C1 segment of cervical spinal cord (tissue), 14 donors: ENCODE measurements at places on chromosomes 2 and 18.

DNA sequence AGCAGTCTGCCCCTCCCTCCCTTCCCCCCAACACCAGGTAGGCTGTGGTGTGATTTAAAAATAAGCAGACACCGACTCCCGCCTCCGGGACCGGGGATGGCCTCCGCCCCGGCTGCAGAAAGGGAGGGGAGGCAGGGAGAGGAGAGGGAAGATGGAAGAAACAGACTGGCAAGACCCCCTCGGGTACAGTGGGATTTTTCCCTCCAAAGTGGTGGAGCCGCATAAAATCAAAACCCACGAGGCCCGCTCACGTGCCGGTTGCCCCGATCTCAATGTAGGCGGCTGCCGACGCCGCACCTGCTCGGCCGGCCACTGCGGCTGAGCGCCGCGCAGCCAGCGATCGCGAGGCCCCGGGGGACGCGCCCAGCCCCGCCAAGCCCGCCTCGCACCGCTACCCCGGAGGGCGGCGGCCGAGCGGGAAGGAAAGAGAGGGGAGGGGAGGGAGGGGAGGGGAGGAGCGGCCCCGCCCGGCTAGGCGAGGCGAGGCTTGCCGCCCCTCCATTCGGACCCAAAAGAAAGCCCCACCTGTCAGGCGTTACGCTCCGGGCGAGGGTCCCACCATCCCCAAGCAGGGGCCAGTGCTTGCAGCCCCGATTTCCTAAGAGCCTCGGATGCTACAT lies 811 bp downstream of the ADD2 start:
- no peak for DNase-seq

GRCh38 chr2:181779288-181780021 lies 99.1 kb upstream of the NEUROD1 start:
- DNase-seq: no peak

GRCh38 chr2:73053316-73054114 lies 18.0 kb downstream of the SFXN5 start:
- DNase-seq: no peak

DNA sequence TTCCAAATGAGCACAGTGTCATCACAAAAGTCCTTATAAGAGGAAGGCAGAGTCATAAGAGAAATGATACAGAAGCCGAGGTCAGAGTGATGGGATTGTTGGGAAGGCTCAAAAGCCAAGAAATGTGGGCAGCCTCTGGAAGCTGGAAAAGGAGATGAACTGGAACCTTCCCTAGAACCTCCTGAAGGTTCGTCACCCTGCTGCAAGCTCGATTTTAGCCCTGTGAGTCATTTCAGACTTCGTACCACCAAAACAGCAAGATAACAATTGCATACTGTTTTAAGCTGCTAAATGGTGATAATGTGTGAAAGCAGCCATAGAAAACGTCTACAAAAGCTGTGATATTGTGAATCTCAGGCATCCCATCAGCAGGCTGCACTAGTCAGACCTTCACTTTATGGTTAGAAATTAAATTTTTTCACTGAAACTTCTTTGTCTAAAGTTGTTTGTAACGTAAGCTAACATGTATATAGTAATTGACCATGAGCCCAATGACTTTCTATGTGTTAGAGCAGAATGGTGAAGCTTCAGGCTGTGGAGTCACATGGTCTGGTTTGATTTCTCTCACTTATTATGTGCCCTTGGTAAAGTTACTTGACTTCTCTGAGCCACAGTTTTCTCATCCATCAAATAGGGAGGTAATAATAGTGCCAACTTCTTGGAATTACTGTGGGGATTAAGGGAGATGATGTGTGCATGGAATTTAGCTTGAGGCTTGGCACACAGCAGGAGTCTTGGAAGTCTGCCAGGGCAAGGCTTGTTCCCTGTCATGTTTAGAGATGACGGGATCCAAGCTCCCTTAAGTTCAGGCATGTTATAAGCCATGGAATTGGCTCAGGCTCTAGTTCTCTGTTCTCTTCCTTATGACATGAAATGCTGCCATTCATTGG lies 132.0 kb upstream of the CCDC195 start:
- no peak for DNase-seq

- DNase-seq: no peak
Observed at GRCh38 chr2:217625557-217626169, 377.1 kb downstream of the TNS1 start.

DNA sequence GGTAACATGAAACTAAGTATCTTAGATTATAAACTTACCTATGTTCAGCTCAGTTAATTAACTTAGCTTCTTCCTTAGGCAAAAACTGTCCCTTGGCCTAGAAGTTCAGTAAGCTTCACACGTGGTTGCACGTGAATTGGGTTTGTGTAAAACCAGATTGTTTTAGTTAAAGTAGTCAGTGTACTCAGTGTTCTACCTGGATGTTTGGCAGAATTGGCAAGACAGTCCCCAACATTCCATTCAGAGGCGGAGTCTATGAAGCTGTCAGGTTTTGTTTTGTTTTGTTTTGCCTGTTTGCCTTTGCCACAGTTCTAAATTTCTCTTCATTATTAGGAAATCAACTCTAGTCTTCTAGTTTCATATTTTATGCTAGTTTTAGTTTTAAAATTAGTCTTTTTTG lies 105.3 kb upstream of the ZEB2 start:
- DNase-seq: no peak

- no peak for DNase-seq
Observed at GRCh38 chr18:8499810-8500675, 109.2 kb upstream of the RAB12 start.

- DNase-seq: no peak
Observed at GRCh38 chr2:180669016-180669415, 311.4 kb upstream of the UBE2E3 start.

GRCh38 chr2:85134896-85135659 lies 1.9 kb downstream of the TCF7L1 start:
- no peak for DNase-seq

GRCh38 chr18:74453642-74454198 lies 3.4 kb downstream of the DIPK1C start:
- DNase-seq: no peak

- DNase-seq: no peak
Observed at GRCh38 chr2:233350708-233351107, 3.6 kb upstream of the DGKD start.

- no peak for DNase-seq
Observed at GRCh38 chr2:74895001-74895400, 61.1 kb downstream of the HK2 start.

DNA sequence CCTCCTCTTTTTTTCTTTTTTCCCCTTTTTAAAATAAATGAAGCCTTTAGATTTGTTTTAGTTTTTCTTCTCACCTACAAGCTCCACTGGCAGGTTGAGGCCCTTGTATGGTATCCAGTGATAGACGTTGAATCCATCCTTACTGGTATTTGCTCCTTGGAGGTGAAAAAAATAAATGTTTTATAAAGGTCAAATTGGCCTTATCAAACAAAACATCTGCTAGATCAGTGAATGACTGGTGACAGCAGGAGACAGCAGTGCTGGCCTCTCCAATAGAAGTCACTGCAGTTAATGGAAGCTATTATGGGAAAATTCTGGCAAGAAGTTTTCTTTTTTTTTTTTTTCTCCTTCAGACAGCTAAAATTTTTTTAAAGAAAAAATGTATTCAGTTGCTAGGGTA lies 12.6 kb upstream of the SP9 start:
- no peak for DNase-seq

DNA sequence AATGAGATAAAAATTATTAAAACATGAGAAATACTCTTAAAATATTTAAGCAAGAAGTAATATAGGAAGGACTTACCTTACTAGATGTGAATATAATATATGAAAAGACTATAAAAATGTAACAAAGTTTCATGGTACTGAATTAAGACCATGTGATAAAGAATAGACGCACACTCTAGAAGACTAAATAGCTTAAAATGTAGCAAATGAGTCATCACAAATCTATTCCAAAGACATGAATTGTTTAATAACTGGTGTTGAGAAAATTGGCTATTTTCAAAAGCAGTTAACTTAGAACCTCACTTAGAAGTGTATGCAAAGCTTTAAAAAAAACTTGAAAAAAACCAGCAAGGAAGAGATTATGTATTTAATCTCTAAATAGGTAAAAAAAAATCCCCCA lies 64.1 kb downstream of the POLE4 start:
- no peak for DNase-seq

DNA sequence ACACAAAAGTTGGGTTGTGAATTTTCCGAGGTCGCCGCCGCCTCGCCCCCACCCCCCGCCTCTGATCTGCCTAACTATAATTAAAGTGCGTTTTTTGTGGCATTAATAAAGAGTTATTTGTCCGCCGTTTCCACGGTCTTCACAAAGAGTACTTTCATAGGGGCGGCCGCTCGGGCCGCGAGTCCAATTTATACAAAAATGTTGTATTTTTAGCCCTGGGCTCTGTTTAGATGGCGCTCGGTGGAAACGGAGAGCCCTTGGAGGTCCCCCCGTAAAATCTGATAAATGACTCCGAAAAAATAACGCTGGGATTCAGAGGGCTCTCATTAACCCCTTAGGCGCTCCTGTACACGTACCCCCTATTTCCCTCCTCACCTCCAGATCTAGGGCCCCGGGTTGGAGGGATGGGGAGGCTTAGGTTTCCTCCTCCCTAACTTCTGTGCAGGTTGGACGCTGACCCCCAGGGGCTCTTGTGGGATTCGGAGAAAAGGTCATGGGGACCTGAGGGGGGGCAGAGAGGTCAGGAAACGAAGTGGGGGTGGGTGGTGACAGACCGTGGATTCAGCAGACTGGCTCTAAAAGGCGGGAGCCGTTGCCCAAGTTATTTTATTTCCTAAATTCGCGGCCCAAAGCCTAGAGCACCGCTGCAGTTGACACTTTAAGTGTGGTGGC lies 1.9 kb downstream of the CYP26B1 start:
- DNase-seq: no peak

DNA sequence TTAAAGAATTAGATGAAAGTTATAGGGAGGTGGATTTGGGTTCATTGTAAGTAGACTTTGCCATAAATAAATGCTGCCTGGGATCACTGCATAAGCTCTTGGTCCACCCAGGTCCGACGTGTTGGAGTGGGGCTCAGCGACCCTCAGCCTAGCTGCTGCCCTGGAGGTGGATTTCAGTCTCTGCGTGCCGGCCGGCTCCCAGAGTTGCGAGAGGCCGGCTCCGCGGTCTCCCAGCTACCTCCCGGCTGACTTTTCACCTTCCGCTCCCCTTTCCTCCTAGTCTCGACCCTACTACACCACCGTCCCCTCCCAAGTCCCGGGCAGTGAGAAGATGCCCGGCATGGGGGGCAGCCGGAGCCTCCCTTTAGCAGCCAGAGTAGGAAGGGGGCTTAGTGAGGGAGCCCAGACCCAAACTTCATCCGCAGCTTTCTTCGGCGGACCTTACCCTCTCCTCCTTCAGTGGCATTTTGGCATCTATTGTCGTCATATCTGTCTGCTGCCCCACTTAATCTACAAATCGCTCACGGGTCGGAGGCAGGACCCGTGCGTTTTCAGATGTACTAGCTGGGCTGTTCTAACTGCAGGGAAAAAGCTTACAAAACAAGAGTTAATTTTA lies 8.1 kb downstream of the EMX1 start:
- DNase-seq: no peak

DNA sequence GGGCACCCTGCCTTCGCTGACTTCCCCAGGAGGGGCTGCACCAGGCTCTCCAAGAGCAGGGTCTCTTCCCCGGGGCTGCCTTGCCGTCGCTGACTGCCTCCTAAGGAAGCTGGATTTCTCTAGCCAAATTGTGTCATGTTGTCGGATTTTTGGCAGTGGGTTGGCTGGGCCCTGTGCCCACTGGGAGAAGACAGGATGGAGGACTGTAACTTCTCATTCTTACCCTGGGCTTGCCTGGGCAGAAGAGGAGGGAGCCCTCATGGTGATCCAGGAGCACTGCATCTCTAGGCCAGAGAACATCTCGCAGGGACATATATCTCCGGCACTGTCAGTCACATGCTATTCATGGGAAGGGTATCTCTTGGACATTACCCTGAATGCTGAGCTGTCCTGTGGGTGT lies 6.3 kb downstream of the MYO7B start:
- DNase-seq: no peak

- no peak for DNase-seq
Observed at GRCh38 chr18:62531078-62531477, 8.3 kb downstream of the ZCCHC2 start.

DNA sequence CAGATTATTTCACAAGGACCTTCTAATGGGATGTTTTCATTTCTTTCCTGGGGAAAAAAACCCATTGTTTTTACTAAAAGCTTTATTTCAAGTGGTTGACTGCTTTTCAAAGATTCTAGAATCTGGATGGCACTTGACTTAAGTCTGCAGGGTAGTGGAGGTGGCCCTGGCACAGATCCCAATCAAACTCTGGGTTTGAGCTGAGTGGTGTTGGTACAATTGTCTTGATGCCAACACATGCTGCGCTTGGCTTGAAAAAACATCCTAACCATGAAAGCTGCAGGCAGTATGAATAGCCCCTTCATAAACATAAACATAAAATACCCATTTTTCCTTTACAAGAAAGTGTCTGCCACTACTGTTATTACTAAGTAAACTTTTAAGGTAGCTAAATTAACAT lies 3.6 kb downstream of the PAPOLG start:
- no peak for DNase-seq

DNA sequence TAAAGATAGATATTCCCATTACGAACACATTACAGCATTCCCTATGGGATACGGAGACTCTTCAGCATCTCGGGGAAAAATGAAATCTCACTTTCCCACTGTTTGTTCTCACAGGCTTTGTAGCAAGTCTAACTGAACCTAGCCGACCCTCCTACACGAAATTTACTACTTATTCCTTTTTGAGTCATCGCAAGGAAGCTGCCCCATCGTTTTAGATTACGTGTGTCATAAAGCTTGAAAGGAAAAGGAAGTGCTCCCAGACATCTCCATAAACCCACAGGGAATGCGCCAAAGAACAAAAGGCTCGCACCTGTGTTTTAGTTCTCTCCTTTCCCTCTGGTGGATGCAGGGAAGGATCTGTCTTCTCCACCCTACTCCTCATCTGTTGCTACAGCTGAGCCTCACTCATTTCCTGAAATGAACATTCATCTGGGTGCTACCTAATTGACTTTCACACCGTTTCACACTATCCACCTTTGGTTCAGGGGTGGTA lies 76.2 kb upstream of the STK39 start:
- no peak for DNase-seq

DNA sequence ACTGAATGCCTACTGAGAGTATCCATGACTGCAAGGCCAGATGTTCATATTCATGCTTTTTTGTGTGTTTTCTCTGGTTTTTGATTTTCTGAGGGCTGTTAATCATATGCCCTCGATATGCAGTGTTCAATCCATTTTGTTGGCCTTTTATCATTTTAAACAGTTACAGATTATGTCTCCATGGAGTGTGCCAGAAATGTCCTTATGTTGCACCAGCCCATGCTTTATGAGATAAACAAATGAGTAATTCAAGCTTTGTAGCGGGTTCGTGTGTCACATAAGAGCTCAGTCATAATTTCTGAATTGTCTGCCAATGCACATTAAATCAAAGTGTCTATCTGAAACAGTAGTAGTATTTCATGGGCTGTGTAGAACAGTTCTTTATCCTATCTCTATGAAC lies 583.0 kb downstream of the THSD7B start:
- no peak for DNase-seq

GRCh38 chr18:5973099-5973498 lies 77.8 kb upstream of the TMEM200C start:
- DNase-seq: no peak

GRCh38 chr18:58297198-58297597 lies 253.2 kb downstream of the NEDD4L start:
- no peak for DNase-seq

GRCh38 chr2:73020306-73020656 lies 51.2 kb downstream of the SFXN5 start:
- no peak for DNase-seq
